AG04450 (cell line): ENCODE measurements at places on chromosomes 2 and 18.

GRCh38 chr2:109085912-109086742, 42.9 kb upstream of the SH3RF3 start:
- no peak for DNase-seq

DNA sequence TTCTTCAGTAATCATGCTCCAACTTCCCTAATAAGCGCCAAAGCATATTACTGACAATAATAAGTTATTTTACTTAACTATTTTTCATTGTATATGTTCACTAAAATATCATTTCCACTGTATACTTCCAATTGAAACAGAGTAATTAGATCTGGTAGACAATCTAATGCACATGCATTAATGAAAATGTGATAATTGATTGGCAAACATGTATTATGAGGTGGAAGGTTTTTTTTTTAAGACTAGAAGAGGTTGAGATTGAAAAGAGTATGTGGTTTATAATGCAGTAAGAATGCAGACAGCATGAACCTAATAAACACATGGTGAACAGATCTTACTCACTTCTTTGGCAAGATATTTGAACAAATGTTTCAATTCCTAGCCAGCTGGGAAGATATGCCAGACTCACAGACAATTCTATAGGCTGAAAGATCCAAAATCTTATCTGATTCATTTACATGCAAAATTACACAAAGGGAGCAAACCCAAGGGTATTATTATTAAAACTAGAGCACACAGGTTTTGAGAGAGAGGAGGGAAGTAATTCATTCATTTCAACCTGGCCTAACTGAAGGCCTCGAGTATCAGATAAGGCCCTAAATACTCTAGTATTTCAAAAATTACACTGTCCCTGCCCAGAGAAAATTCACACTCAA, 2.8 kb downstream of the NCKAP1 start:
- DNase-seq, result peak; percentile 51

DNA sequence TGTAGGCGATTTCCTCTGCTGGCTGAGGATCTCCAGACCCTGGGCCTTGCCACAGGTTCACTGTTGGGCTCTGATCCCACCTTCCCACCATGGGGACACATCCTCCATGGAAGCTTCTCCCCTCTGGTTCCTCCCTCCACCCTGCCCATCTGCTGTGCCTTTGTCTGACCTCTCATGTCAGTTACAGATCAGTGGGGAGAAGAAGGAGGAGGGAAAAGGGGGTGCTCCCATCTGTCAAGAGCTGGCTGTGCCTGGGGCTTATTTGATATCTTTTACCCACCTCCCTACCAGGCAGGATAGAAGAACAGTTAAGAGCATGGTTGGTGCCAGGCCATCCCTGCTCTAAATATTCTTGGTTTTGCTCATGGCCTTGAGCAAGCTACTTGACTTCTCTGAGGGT, 12.3 kb upstream of the DNAJB2 start:
- no peak for DNase-seq

- no peak for DNase-seq
Measured at GRCh38 chr2:128442891-128443302, 124.2 kb upstream of the HS6ST1 start.

- DNase-seq, result no peak
Measured at GRCh38 chr2:3504741-3505140, 14.6 kb downstream of the ADI1 start.

DNA sequence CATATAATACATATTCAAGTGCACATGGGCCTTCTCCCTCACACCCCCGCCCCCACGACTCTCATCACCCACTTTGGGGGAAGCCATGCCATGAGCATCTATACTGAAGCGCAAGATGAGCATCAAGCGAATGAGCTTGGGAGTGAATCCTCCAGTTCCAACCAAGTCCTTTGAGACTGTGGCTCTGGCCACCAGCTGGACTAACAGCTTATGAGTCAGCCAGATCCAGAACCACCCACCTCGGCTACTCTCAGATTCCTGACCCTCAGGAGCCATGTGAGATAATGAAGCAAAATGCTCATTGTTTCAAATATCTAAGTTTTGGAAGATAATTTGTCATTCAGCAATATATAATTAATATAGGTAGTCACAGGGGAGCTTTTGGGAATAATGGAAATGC, 22.2 kb upstream of the IL1RL1 start:
- no peak for DNase-seq

DNA sequence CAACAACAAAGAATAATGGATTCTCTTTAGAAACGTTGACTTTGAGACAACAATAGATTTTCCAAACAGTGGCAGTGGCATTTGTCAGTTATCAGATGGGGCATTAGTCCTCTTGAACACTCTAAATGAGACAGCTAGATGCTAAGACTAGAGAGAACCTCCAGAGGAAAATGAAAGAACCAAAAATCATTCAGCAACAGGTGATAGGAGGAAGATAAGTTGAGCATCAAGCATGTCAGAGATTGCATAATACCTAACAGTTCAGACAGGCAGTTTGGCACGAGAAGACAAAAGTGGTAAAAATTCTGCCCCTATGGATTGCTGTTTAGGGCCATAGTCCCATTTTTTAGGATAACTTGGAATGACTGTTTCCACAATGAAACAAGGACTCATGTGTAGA, 67.9 kb upstream of the NOL4 start:
- DNase-seq, result no peak

DNA sequence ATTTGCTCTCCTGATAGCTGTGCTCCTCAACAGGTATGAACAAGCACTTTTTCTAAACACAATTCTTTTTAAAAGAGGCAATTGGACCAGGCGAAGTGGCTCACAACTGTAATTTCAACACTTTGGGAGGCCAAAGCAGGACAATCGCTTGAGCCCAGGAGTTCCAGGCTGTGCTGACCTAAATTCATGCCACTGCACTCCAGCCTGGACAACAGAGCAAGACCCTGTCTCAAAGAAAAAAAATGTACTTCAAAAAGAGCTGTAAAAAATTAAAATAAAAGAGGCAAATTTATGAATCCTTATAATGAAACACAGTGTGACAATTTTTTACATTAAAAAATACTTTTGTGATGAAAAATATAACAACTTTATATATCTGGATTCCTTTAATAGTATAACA, 1.8 kb upstream of the FAM124B start:
- DNase-seq, result no peak

DNA sequence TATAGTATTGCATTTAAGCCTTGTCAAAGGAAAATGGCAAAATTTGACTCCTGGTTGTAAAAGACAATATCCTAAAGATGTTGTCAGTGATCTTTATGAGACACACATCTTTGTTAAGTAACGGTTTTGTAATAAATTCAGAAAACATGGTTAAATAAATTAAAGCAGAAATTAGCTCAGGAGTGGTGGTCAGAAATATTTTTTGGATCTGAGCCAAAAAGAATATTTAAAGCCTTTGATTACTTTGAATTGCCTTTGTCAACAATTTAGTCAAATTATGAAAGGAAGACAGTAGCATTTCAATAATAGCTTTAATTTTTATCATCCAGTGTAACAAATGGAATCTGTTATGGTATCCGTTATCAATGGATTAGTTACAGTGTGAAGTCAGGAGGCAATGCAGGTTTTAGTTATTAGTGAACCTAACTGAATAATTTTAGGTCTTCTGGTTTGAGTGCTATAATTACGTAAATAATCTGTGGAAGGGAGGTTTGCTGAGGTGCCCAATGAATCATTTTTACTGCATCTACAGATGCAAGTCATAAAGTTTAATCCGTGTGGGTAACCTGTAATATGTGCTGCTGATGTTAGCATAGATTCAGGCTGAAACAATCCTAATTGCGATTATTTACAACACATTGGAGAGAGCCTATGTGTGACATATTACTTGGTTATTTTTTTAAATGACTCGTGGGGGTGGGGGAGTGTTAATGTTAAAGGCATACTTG, 42.7 kb downstream of the SMAD4 start:
- no peak for DNase-seq

DNA sequence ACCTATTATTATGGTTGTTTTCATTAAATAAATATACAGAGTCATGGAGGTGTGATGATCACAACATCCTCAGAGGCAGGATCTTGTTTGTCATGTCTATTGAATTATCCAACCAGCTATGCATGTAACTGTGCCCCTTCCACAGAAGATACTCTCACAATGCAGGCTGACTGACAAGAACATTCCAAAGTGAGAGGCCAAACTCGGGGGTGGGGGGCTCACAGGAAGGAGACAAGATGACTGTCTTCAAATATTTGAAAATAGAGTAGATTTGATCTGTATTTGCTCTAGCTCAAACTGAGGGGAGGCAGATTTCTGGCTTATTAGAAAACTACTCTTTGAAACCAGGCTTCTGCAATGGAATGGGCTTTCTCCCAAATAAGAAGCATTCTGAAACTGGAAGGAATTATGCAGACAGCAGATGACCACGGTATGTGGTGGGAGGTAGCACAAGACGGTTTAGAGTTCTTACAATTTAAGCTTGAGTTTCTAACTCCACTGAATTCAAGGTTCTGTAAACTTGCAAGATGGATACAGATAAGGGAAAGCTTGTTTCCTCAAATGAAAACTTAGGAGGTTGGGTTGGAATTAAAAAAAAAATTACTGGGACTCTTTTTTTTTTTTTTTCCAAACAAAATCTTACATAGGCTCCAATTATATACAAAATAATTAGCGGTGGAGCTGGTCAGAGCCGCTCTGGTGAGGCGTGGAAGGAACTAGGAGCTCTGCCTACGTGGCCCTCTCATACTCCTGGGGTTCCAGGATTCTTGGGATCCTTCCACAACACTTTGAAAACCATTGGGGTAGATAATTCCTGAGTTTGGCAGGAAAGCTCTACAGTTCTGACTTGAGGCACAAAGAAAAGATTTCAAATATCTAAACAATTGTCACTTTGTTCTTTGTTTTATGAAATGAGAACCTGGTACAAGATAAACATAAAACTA, 79.3 kb downstream of the PLA2R1 start:
- no peak for DNase-seq

DNA sequence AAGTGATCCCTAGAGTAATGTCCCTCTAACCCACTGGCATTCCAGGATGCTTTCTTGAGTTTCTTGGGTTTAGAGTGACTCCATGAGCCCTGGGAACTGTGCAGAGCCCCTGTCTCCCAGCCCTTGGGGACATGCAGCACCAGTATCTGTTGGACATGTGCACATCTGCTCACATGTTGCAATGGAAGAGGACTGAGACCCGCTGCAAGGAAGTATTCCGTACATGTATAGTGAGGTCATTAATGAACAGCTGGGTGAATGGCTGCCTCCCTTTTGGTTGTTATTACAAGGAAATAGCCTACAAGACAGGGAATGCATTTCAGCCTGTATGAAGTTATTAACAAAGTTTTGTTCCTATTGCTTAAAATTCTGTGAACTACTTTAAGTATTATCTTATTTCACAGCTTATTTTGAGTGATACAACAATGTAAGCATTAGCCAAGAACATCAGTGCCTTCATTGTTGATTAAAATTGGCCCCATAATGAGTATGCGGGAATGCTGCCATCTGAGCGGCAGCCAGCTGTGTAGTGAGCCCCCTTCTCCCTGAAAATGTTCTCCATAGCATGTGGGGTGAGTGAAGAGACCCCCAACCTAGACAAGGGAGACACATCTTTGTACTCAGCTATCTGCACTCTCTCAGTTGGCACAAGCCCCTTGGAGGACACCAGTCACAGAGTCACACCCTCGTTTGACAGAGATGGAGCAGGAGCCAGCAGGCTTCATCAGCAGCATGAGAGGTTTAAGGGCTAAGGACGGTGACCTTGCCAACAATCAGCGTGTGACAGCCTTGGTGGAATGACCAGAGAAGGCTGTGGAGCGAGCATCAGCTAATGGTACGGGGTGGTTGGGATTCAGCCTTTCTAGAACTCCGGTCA, 87.4 kb downstream of the FAM210A start:
- DNase-seq, result no peak

- DNase-seq, result no peak
Measured at GRCh38 chr2:65863713-65864112, 431.3 kb upstream of the SPRED2 start.

- no peak for DNase-seq
Measured at GRCh38 chr2:211690736-211691135, 847.9 kb downstream of the ERBB4 start.

DNA sequence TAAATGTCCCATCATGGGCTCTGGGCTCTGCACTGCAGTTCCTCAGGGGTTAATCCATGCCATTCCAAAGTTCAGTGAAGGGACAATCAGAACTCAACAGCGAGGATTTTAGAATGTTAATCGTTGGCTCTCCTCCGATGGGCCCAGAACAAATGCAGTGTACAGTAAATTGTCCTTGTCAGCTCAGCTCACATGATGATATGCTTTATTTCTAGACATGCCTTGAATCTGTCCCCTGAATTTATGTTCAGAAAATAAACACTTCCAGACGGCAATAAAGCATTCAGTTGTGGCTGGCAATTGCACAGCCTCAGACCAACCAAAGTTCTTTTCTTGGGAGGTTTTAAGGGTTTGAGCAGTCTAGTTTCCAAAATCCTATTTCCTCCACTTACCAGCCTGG, 981.2 kb downstream of the BCL11A start:
- no peak for DNase-seq

GRCh38 chr2:238627899-238628298, 201.2 kb downstream of the ASB1 start:
- no peak for DNase-seq

DNA sequence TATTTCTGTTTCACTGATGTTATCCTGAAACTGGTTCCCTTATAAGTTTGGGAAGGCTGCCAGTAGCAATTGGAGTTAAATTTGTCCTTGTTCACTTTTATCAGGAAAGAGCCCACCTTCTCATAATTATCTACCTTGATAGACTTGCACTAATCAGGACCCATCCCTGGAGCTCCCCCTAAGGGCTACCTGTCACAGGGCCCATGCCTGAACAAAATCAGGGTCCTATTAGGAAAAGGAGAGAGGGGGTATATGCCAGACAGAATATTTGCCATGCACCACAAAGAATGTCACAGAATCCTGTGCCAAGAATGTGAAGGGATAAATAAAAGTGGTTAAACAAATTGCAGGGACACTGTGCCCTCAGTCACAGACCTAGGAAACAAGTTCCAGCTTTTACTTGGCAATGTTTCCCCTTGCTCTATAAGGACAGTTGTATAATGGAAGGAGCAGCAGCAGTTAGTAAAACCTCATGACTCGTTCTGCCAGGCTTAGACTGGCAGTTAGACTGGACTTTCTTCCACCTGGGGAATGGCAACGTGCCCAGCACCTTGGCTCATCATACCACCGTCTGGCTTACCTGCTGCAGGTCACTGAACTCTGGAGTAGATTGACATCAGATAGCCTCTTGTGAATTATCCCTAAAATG, 32.3 kb upstream of the VWC2L start:
- DNase-seq, result no peak

- DNase-seq, result no peak
Measured at GRCh38 chr2:24404491-24404921, 44.2 kb upstream of the ITSN2 start.

- DNase-seq, result no peak
Measured at GRCh38 chr18:39660141-39660540, 2094.5 kb upstream of the CELF4 start.

- no peak for DNase-seq
Measured at GRCh38 chr2:73173781-73174180, 28.6 kb upstream of the NOTO start.
